ENCODE measurements at places on chromosomes 12 and 14. TPM values are rescaled to one million over a fixed set of nuclear protein-coding genes. Genes with fewer than 3 reads are reported as not detected.

Gene BHLHE41
- 0.45 TPM for polyA plus RNA-seq

Gene SERPINA5
- 0.10 TPM for polyA plus RNA-seq

Gene AVPR1A
- polyA plus RNA-seq = 0.10 TPM

Gene DBX2
- 0.01 TPM for polyA plus RNA-seq

Measured in esophagus (tissue), 2 donors.